Esophagus muscularis mucosa (tissue), 4 donors: ENCODE measurements at places on chromosomes 7 and 10. TPM values are rescaled to one million over a fixed set of nuclear protein-coding genes. Genes with fewer than 3 reads are reported as not detected.

DNA sequence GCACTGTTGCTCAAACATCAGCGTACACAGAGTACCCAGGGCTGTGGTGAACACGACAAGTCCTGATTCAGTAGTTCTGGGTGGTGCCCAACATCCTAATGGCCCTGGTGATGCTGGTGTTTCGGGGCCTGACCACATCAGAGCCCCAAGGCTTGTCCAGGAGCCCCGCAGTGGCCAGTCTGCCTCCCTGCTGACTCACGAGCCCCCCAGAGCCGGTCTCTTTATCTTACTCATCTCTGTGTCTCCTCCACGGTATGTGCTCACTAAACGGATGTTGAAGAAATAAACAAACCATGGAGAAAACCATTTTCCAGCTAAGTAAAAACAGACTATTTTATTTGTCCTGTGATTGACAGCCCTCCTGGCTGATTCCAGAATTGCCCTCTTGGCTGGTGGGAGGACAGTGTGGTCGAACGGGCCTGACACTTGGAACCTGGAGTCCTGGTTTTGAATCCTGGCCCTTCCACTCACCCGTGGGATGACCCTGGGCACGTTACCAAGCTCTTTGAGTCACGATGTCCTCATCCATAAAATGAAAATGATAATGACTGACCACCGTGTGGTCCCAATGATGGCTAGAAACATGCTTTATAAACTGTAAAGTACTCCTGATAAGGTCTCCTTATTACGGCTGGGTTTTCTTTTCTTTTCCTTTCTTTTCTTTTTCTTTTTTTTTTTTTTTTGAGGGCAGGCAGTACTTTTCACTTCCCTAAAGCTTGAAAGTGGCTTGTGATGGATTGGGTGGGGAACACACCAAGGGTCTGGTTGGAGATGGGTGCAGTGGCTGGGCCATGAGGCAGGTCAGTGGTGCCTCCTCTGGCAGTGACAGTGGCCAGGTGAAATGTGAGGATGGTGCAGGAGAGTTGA, 5.7 kb downstream of the HIP1 start:
- H3K4me3 ChIP-seq: no peak overlapping the region
- DNase-seq: no peak
- peaks cover 5% of the 10 kb centered on the region for H3K36me3 ChIP-seq
- no peaks in the 10 kb centered on the region for H3K27me3 ChIP-seq
- peak overlapping the region; percentile 57 for H3K27ac ChIP-seq
- H3K4me1 ChIP-seq: peaks cover 27% of the 10 kb centered on the region

Gene CD36
- 61.0 TPM for total RNA-seq

Gene PRSS37
- total RNA-seq: not detected

Gene CYP2C8
- total RNA-seq: not detected

Gene SPDYE2
- total RNA-seq: not detected

DNA sequence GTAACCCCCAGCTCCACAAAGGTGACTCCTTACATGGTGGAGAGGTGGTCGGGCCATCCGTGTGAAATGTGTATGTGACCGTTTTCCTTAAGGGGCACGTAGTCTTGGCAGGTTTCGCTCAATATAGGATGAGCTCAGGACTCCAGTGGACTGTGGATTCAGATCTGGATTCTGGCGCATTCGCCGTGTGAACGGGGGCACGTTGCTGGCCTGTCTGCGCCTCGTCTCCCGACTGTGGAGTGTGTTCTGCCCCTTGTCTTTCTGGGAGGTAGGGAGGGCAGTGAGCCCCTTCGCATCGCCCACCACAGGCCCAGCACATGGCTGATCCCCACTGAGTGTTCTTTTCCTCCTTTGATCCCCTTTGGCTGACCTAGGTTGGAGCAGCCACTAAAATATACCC, 165.1 kb downstream of the EGFR start:
- H3K27ac ChIP-seq: no peak overlapping the region
- H3K4me1 ChIP-seq: peaks cover 20% of the 10 kb centered on the region
- H3K36me3 ChIP-seq: peaks cover 57% of the 10 kb centered on the region
- DNase-seq: no peak

DNA sequence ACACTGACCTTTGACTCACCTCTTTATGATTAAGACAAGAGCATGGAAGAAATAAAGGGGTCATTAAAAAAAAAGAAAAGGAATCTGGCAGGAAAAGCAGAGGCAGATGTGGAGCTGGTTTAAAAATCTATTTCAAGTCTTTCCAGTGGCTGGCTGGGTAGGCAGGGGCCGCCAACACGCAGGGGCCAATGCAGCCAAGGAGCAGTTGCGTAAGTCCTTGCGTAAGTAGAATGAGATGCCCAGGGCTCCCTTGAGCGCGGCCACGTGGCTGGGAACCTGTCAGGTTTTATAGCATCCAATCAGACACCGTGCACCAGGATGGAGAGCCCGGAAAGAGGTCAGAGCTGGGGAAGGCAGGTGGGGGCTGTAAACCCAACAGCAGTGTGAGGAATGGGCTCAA, 123.8 kb upstream of the INSYN2A start:
- no peaks in the 10 kb centered on the region for H3K36me3 ChIP-seq
- DNase-seq: no peak
- no peak overlapping the region for H3K27ac ChIP-seq

GRCh38 chr7:23966941-23967340, 256.9 kb downstream of the STK31 start:
- no peak overlapping the region for H3K27ac ChIP-seq
- no peaks in the 10 kb centered on the region for H3K27me3 ChIP-seq
- no peak overlapping the region for H3K4me3 ChIP-seq
- no peaks in the 10 kb centered on the region for H3K36me3 ChIP-seq

- no peak overlapping the region for H3K27ac ChIP-seq
- H3K4me3 ChIP-seq: no peak overlapping the region
- peaks cover 9% of the 10 kb centered on the region for H3K4me1 ChIP-seq
- no peak for DNase-seq
These were observed 184.2 kb upstream of the BET1 start for GRCh38 chr7:94188350-94188749.

GRCh38 chr7:70681469-70682350, 450.2 kb upstream of the GALNT17 start:
- H3K36me3 ChIP-seq: no peaks in the 10 kb centered on the region
- no peak overlapping the region for H3K4me3 ChIP-seq
- H3K27ac ChIP-seq: no peak overlapping the region
- no peaks in the 10 kb centered on the region for H3K27me3 ChIP-seq
- no peaks in the 10 kb centered on the region for H3K4me1 ChIP-seq
- no peak for DNase-seq

DNA sequence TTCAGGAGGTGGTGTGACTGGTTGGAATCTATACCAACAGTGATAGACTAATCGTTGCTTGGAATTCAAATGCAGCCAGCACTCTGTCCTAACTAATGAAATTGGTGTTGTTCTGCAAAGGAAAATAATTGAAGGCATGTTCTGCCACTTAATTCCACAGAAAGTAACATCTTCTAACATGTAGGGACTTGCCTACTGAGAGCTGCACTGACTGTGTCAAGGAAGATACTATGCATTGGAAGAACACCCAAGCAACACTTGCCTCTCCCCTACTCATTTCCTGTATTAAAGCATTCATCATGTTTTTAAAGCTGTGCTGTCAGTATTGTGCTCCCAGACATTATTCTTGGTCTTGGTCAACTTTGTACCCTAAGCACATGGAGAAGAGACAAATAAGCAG, 2.7 kb upstream of the CYP3A7 start:
- DNase-seq: no peak
- no peaks in the 10 kb centered on the region for H3K4me1 ChIP-seq
- no peak overlapping the region for H3K27ac ChIP-seq
- no peak overlapping the region for H3K4me3 ChIP-seq
- no peaks in the 10 kb centered on the region for H3K27me3 ChIP-seq
- H3K36me3 ChIP-seq: peaks cover 6% of the 10 kb centered on the region

Gene RAPGEF5
- 27.0 TPM for total RNA-seq

GRCh38 chr10:21831986-21832820, 171.3 kb downstream of the DNAJC1 start:
- DNase-seq: no peak
- H3K4me3 ChIP-seq: no peak overlapping the region
- H3K27me3 ChIP-seq: no peaks in the 10 kb centered on the region
- no peaks in the 10 kb centered on the region for H3K4me1 ChIP-seq

- no peaks in the 10 kb centered on the region for H3K27me3 ChIP-seq
- H3K36me3 ChIP-seq: no peaks in the 10 kb centered on the region
- no peak overlapping the region for H3K27ac ChIP-seq
- no peak for DNase-seq
- no peaks in the 10 kb centered on the region for H3K4me1 ChIP-seq
These were observed 143.7 kb downstream of the FZD1 start for GRCh38 chr7:91407942-91408341.

GRCh38 chr7:142482891-142483658, 225.2 kb upstream of the PRSS58 start:
- no peaks in the 10 kb centered on the region for H3K36me3 ChIP-seq
- H3K4me3 ChIP-seq: no peak overlapping the region
- no peak overlapping the region for H3K27ac ChIP-seq
- peaks cover 9% of the 10 kb centered on the region for H3K4me1 ChIP-seq

DNA sequence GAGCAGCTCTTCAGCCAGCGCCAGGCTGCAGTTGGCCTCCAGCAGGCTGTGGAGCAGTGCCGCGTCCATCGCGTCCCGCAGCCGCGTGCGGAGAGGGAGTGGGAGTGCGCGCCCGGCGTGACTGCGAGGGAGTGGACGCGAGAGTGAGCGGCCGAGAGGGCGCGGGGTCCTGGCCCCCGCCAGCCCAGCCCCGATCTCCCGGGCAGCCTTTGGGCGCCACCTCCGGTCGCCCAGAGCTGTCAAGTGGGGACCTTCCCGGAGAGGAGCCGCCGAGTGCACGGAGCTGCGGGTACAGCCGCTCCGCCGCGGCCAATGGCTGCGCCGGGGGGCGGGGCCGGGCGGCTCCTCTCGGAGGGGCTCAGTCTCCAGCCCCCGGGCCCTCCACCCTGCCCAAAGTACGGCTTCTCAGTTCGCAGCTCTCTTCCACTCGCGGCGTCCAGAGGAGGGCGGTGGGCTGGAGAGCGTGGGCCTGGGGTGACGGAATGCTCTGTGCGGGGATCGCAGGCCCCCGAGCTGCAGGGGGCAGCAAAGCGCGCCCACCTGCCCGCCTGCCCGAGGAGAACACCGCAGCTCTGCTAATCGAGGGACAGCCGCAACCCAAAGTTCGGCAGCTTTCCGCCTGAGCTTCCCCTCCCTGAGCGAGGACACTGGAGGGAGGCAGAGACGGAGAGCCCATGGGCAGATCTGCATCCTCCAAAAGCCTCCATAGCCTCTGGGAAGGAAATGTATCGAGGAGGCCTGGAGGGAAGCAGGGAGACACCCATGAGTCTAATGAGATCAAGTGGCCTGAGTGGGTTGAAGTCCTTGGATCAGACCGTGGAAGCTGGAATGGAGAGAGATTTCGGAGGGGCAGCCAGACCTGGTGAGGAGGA, at the start of gene CRHR2:
CRHR2 (minus strand) TSS at position 245 of the 872 bp plus-strand sequence; CDS start at position 69, 176 bp downstream.
- no peak for DNase-seq
- peaks cover 80% of the 10 kb centered on the region for H3K27me3 ChIP-seq
- H3K27ac ChIP-seq: no peak within 1 kb of the TSS
- H3K4me3 ChIP-seq: peak within 1 kb of the TSS; percentile 60

GRCh38 chr7:150715738-150716137, 675 bp upstream of the GIMAP1 start:
- peak overlapping the region; percentile 48 for H3K27ac ChIP-seq
- H3K27me3 ChIP-seq: peaks cover 5% of the 10 kb centered on the region
- DNase-seq: no peak
- H3K4me1 ChIP-seq: no peaks in the 10 kb centered on the region
